ENCODE measurements at places on chromosomes 7 and 10. TPM values are rescaled to one million over a fixed set of nuclear protein-coding genes. Genes with fewer than 3 reads are reported as not detected.

TMEM270 gene
- not detected for total RNA-seq

SLC29A3 gene
- 1.6 TPM for total RNA-seq

ATG9B gene
- not detected for total RNA-seq

DNA sequence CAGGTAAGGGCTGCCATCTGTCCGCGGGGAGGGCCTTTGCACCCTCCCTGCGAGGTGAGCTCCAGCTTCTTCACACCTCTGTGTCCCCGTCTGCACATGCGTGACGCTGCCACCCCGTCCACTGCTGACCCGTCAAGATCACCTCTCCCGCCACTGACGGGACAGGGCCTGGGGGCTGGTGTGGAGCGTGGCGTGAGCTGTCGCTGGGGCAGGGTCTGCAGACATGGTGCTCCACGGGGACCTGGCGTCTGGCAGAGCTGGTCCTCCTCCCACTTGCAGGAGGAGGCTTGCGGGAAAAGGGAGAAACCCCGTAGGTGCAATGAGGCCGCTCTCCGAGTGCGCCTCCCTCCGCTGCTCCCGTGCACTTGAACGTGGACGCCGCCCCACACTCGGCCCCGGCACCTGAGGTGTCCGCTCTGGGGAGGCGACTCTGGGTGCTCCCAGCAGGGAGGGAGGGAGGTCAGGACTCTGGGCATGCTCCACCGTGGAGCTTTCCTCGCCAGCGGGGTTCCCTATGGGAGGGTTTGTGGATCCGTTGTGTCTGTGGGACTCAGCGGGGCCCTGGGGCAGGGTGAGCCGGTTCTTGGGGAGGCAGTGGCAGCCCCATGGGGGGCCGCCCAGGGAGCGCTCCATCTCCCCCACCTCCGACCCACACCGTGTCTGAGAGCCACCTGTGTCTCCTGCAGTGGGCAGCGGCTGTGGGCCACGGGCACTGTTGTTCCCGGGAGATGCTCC is 17.6 kb upstream of the DPYSL4 start:
- peak; percentile 20 for DNase-seq
- no peaks in the 10 kb centered on the region for H3K27me3 ChIP-seq
- no peaks in the 10 kb centered on the region for H3K36me3 ChIP-seq
- H3K27ac ChIP-seq, result no peak overlapping the region

- H3K27me3 ChIP-seq, result no peaks in the 10 kb centered on the region
- peaks cover 5% of the 10 kb centered on the region for H3K4me1 ChIP-seq
- H3K36me3 ChIP-seq, result no peaks in the 10 kb centered on the region
- peak; percentile 64 for DNase-seq
- H3K4me3 ChIP-seq, result peak overlapping the region; percentile 37
- peak overlapping the region; percentile 72 for H3K27ac ChIP-seq
These were observed 15.9 kb upstream of the ADCK2 start for GRCh38 chr7:140656548-140657515.

DNA sequence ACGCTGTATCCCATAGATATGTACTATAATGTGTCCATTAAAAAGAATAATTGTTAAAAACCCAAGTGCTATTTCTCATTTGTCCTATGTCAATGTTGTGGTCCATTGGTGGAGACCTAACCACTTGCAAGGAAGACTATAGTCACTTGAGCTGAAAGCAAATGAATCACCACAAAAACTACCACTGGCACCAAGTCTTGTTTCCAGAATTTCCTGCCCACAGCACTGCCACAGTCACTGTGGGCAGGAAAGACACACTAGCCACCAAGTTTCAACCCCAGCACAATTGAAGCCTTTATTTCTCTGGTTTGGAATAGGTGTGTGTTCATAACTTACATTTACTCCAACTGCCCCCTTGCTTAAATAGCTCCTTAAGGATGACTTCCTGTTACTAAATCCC is 12.4 kb downstream of the DIP2C start:
- no peak for DNase-seq
- no peak overlapping the region for H3K4me3 ChIP-seq
- H3K36me3 ChIP-seq, result no peaks in the 10 kb centered on the region
- H3K27ac ChIP-seq, result no peak overlapping the region
- no peaks in the 10 kb centered on the region for H3K27me3 ChIP-seq

- no peak overlapping the region for H3K27ac ChIP-seq
- no peaks in the 10 kb centered on the region for H3K27me3 ChIP-seq
- H3K4me3 ChIP-seq, result no peak overlapping the region
- no peaks in the 10 kb centered on the region for H3K36me3 ChIP-seq
These were observed 418.5 kb upstream of the SEMA3A start for GRCh38 chr7:84612981-84613681.

DNA sequence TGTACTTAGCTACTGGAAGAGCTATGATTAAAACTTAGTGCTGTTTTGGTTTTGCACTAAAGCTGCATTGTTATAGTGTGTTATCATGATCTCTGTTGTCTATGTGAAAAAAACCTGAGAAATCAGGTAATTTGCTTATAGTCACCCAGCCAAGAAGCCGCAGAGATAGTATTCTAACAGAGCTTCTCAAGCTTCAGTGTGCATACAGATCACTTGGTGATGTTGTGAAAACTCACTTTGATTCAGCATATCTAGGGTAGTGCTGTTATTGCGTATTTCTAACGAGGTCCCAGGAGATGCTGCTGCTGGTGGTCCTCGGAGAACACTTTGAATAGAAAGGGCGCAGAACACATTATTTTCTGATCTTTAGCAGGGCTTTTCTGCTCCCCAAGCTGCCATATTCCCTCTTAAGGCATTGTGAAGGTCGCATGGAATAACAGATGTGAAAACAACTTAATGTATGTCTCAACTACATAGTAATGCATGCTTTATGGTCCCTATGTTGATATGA is 68.4 kb upstream of the PDCD4 start:
- H3K4me3 ChIP-seq, result no peak overlapping the region
- H3K27ac ChIP-seq, result peak overlapping the region; percentile 22
- no peaks in the 10 kb centered on the region for H3K36me3 ChIP-seq

DNA sequence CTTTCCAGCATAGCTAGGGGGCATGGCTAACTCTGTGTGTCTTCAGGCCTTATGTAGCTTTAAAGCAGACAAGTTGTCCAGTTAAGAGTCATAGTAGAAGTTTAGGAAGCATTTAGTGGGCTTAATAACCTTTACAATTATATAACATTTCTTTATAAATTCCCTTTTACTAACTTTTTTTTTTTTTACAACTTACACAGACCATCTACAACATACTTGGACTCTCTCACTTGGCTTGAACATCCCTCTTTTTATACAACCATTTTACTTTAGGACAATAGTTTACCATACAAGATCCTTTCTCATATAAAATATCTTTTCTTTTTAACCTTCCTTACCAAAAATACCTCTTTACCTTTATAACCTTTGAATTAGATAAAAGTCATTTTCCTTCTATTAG is 26.3 kb downstream of the SP4 start:
- H3K27me3 ChIP-seq, result no peaks in the 10 kb centered on the region
- no peak overlapping the region for H3K4me3 ChIP-seq
- H3K36me3 ChIP-seq, result no peaks in the 10 kb centered on the region
- peaks cover 4% of the 10 kb centered on the region for H3K4me1 ChIP-seq

DNA sequence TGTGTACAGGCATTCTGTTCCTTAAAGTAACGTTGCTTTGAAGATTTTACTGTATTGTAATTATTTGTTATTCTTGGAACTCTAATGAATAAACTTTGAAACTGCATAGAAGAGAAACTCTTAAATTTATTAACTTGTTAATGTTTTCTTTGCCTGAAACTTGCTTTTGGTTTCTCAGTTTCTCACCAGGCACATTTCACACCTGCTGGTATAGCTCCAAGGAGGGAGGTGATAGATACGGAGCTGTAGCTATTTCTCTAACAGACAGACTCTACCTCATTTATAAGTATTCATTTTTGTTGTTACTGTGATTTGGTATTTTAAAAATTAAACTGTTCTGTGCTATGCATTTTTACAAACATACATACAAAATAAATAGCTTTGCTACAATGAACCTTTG is 32.7 kb downstream of the R3HCC1L start:
- no peak overlapping the region for H3K4me3 ChIP-seq
- no peak overlapping the region for H3K27ac ChIP-seq
- H3K4me1 ChIP-seq, result peaks cover 9% of the 10 kb centered on the region

GRCh38 chr7:94274828-94275227 is 119.9 kb upstream of the COL1A2 start:
- no peaks in the 10 kb centered on the region for H3K27me3 ChIP-seq
- no peak for DNase-seq
- no peak overlapping the region for H3K27ac ChIP-seq
- H3K36me3 ChIP-seq, result no peaks in the 10 kb centered on the region

- H3K36me3 ChIP-seq, result no peaks in the 10 kb centered on the region
- no peak overlapping the region for H3K27ac ChIP-seq
- H3K27me3 ChIP-seq, result no peaks in the 10 kb centered on the region
- H3K4me1 ChIP-seq, result no peaks in the 10 kb centered on the region
- no peak overlapping the region for H3K4me3 ChIP-seq
These were observed 123.8 kb downstream of the DIP2C start for GRCh38 chr10:565676-566075.

GRCh38 chr10:58608351-58608750 is 95.7 kb downstream of the BICC1 start:
- H3K27me3 ChIP-seq, result no peaks in the 10 kb centered on the region
- H3K36me3 ChIP-seq, result no peaks in the 10 kb centered on the region
- H3K27ac ChIP-seq, result no peak overlapping the region
- peaks cover 5% of the 10 kb centered on the region for H3K4me1 ChIP-seq
- no peak for DNase-seq
- H3K4me3 ChIP-seq, result no peak overlapping the region

DNA sequence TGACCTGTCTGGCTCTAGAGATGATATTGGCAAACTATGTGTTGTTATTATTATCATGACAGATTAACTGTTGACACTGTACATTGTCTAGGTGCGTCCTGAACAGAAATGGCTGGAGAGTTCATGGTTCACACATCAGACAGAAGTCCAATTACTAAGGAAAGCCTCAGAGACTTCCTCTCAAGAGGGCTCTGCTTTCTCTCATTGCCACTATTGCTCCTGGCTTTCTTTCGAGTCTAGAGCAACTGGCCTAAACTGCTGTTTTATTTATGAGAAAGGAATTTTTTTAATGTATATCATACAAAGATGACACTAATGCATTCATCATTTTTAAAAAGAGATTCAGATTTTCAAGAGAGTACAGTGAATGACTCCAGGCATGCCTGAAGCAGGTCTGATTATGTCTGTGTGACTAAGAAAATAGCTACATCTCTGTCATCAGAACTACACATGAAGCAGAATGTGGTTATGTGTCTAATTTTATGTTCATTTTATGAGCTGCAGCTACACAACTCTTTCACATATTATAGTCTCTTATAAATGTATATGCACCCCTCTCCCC is 30.4 kb downstream of the NRCAM start:
- DNase-seq, result no peak
- no peak overlapping the region for H3K27ac ChIP-seq
- H3K36me3 ChIP-seq, result no peaks in the 10 kb centered on the region
- no peaks in the 10 kb centered on the region for H3K27me3 ChIP-seq
- no peak overlapping the region for H3K4me3 ChIP-seq
- no peaks in the 10 kb centered on the region for H3K4me1 ChIP-seq

- H3K27ac ChIP-seq, result no peak overlapping the region
- no peaks in the 10 kb centered on the region for H3K4me1 ChIP-seq
- H3K4me3 ChIP-seq, result no peak overlapping the region
- no peak for DNase-seq
These were observed 32.1 kb upstream of the SLC26A4 start for GRCh38 chr7:107628461-107629064.

GRCh38 chr10:23046027-23046426 is 49.4 kb upstream of the MSRB2 start:
- no peaks in the 10 kb centered on the region for H3K27me3 ChIP-seq
- H3K4me3 ChIP-seq, result no peak overlapping the region

DNA sequence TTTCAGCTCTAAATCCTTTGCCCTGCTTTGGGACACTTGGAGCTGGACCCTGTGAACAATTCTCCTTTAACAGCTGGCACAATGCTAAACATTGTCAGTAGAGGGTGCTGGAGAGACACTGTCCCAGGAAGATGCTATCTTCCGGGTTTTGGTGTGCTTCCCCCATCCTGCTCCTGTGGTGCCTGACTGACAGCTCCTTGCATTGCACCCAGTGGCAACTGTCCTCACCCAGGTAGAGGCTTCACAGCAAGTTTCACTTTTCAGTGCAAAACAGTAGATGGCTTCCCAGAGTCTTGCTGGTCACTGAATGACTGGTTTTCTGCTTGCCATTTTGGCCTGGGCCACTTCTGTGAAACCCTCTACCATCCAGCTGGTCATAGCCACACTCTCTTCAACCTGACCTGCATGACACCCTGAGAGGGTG is 77.3 kb downstream of the CDC14C start:
- no peak overlapping the region for H3K27ac ChIP-seq
- no peak for DNase-seq
- H3K36me3 ChIP-seq, result no peaks in the 10 kb centered on the region
- H3K27me3 ChIP-seq, result no peaks in the 10 kb centered on the region
- no peaks in the 10 kb centered on the region for H3K4me1 ChIP-seq
- no peak overlapping the region for H3K4me3 ChIP-seq

DNA sequence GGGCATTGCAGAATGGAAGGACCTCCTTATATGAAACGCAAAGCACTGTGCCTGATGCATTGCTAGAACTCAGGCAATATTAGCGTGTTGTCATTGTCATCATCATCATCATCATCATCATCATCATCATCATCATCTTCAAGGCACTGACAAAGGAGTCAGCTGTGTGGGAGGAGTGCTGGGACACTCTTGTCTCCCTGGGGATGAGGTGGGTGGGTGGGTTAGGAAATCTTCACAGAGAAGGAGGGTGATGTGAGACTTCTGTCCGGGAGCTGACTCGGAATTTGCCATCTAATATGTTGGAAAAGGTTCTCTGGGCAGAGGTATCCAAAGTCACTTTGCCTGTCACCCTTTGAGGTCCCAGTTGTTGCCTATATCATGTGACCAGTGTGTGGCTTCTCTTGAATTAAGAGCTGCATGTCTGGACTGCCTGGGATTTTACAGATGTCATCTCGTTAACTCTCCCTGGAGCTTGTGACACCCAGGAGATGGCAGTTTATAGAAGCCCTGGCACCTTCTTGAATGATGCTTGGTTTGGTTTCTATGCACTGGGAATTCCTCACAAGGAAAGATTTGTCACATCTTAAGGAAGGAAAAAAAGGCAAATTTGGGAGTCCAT is 7.1 kb downstream of the HTRA1 start:
- H3K27me3 ChIP-seq, result no peaks in the 10 kb centered on the region
- no peak overlapping the region for H3K4me3 ChIP-seq
- H3K4me1 ChIP-seq, result peaks cover 11% of the 10 kb centered on the region
- DNase-seq, result no peak
- H3K36me3 ChIP-seq, result no peaks in the 10 kb centered on the region

GRCh38 chr7:27165996-27166530 is 726 bp upstream of the HOXA9 start:
- peak overlapping the region; percentile 21 for H3K4me3 ChIP-seq
- H3K36me3 ChIP-seq, result no peaks in the 10 kb centered on the region
- DNase-seq, result no peak
- H3K27ac ChIP-seq, result no peak overlapping the region

DNA sequence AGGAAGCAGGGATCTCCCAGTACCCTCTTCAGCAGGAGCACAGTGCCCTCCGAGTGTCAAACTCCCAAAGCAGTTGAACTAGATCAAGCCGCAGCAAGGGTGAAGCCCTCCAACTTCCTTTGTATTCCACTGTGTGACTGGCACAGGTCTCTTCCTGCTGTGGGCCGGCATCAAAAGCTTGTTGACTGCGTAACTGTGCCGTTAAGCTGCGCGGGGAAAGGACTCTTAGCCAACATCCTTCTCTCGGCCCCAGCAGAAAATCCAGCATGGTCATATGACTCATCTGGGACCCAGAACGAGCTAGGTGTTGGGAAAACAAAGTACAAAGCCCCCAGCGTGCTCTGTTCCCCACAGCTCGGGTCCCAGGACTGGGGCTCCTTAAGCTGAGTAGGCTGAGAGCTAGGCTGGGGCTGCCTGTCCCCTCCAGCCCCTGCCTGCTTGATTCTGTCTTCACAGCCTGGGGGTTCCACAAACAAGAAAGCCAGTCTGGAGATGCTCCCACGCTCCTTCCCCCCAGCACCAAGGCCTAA is 52.2 kb downstream of the COL17A1 start:
- DNase-seq, result no peak
- no peak overlapping the region for H3K27ac ChIP-seq
- peaks cover 4% of the 10 kb centered on the region for H3K36me3 ChIP-seq
- H3K4me1 ChIP-seq, result peaks cover 12% of the 10 kb centered on the region
- H3K27me3 ChIP-seq, result no peaks in the 10 kb centered on the region
